Frontal cortex (tissue), 4 donors: ENCODE measurements at places on chromosomes 11 and 22.

GRCh38 chr11:6660712-6661111 lies 5.1 kb upstream of the DCHS1 start:
- DNase-seq, result no peak

- DNase-seq, result no peak
These were observed 7.5 kb downstream of the ELMOD1 start for GRCh38 chr11:107598225-107599139.

- no peak for DNase-seq
These were observed 5.1 kb upstream of the ENDOD1 start for GRCh38 chr11:95084509-95084908.

DNA sequence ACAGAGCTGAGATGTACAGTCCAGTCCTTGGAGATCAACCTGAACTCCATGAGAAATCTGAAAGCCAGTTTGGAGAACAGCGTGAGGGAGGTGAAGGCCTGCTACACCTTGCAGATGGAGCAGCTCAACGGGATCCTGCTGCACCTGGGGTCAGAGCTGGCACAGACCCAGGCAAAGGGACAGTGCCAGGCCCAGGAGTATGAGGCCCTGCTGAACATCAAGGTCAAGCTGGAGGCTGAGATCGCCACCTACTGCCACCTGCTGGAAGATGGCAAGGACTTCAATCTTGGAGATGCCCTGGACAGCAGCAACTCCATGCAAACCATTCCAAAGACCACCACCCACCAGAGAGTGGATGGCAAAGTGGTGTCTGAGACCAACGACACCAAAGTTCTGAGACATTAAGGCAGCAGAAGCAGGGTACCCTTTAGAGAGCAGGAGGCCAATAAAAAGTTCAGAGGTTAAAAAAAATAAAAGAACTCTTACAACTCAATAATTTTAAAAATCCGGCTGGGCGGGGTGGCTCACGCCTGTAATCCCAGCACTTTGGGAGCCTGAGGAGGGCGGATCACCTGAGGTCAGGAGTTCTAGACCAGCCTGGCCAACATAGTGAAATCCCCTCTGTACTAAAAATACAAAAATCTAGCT lies 69.9 kb upstream of the RTL6 start:
- DNase-seq, result no peak

GRCh38 chr11:123475469-123475868 lies 45.4 kb downstream of the GRAMD1B start:
- DNase-seq, result no peak

DNA sequence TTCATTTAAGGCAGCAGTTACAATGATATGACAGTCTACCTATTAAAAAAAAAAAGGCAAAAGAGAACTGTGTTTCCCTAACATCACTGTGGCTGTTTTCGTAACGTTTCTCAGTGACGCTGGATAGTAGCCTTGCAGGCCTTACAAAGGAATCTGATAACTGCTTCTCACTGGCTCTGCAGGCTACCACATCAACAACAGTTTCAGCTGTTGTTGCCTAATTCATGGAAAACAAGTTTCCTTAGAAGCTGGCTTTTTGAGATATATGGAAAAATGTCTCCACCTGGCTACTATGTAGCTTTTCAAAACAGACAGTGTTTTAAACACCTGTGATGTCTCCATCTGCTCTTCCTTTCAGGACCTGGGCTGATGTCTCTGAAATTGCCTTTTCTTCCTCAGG lies 3.8 kb downstream of the OR51V1 start:
- DNase-seq, result no peak

DNA sequence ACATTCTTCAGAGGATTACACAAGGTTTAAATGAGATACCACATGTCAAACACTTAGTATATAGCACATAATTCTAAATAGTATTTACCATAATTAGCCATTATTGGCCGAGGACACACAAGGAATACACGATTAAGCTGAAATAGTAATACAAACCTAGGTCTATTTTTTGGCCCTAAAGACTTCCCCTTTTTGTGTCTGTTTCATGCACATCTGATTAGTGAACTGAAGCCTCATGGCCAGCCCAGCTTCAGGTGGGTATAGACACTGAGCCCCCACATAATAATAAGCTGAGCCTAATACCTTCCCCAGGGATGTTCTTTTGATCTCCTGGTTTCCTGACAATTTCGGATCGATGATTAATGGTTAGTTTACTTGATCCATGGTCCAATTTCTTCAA lies 2.1 kb downstream of the GLYATL1B start:
- DNase-seq, result no peak

GRCh38 chr22:22952531-22953280 lies 65.1 kb downstream of the IGLL5 start:
- DNase-seq, result no peak

GRCh38 chr11:18229501-18229900 lies 7.1 kb downstream of the SAA4 start:
- no peak for DNase-seq

DNA sequence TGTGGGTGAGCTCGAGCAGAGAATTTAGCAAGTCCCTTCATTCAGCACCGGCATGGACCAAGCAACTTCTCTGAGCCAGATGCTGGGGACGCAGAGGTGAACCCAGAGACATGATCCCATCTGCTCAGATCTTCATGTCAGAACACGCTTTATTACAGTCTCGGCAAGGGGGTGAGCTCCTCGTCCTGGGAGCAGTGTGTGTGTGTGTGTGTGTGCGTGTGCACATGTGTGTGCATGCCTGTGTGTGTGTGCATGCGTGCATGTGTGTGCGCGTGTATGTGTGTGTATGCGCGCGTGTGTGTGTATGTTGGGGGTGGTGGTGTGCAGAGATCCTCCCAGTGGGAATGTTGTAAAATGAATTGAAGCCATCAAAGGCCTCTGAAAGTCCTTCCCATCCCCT lies 9.8 kb downstream of the MIAT start:
- DNase-seq, result no peak

GRCh38 chr22:40932396-40932795 lies 18.8 kb upstream of the RBX1 start:
- no peak for DNase-seq

DNA sequence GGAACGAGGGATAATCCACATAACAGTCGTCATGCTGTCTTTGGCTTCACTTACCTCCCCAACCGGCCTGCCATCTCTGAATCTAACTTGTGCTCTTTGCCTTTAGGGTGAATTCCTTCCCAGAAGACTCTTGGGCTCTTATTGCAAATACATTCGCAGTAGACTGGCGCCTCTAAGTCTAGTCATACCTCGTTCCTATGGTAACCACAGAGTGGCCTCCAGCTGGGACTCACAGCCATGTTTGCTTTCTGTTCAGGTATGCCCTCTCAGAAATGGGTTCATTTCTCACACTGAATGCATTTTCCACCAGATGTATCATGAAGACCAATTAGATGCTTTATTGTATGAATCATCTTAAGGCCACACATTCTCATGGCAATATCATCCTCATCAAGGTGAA lies 112.7 kb downstream of the FAR1 start:
- no peak for DNase-seq

DNA sequence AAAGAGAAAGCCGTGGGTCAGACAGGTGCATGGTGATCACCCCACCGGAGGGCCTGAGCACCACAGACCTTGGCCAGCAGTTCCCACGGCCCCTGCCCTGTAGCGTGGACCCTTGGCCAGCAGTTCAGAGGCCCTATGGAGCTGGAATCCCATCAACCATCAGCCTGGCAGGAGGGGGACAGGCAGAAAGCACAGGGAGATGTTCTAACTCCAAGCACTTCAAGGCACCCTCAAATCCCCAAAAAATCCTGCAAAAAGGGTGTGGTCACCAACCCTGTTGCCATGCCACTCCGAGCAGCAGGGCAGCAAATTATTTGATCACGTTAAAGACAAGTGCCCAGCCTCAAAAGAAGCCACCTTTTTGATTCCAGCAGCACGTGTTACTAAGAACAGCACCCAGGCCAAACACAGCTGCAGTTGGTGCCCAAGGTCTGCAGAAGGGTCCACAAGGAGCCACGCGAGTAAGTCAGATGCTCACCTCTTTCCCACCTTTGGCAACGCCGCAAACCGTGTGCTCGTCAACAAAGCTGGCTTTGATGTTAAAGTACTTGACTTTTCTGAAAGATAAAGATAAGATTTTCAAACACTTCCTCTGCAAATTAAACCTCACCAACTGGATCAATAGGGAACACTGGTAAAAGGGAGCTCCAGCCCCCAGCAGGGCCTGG lies 26.2 kb upstream of the COMT start:
- DNase-seq, result no peak

DNA sequence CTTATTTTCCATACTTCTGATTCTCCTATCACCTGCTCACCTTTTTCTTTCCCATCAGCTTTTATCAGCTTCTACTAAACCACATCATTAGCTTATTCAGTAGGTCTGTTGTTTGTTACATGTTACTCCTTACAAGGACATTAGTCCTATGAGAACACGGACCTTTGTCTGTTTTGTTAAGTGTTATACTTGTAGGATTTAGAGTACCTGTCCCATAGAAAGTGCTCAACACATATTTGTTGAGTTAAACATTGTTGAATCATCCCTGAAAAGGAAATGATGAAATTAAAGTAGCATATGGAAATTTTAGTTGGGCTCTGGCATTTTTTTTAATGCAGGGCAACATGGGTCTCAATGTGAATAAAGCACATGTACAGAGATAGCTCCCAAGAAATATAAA lies 222.1 kb upstream of the CARD18 start:
- no peak for DNase-seq

- no peak for DNase-seq
These were observed 5.5 kb upstream of the FADS3 start for GRCh38 chr11:61896665-61897386.

DNA sequence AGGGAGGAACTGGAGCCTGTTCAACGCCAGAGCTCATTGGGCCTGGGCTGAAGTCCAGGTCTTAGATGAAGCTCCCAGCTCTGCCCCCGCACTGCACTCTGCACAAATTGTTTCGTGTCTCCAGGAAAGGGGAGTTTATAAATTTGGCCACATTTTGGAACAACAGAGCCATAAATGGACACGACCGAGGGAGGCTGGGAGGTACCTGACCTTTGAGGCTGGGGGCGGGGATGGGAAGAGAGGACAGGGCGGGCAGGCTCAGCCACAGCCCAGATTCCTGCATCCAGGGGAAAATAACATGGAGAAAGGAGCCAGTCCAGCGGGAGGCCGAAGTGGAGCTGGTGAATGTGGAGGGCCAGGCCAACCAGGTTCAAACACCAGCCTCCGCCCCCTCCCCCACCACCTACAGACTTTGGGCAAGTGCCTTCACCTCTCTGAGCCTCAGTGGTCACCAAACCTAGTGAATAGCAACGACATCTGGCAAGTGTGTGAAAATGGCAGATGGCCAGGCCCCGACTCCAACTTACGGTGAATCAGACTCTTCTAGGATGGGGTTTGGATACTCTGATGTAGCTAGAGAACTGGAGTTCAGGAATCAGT lies 36.8 kb upstream of the SMTN start:
- DNase-seq, result peak; percentile 22

DNA sequence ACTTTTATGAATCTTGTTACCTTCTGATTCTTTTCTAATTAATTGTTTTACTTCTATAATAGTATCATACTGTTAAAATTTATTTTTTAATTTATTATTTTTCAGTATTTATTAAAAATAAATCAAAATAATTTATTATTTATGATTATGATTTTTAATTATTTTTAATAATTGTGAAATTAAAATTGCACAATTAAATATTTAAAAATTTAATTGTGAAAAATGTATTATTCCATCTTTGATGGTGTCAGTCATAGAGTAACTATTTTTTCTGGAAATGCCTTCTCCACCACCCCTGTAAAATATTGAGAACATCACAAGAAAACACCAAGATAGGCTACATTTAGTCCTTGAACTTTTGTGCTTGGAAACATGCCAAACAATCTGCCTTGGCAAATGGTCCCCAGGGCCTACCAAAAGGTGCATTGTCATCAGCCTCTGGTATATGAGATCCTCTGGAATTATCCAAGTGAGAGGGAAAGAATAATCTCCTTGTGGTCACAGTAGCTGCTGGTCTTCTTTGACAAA lies at the start of gene OR8H2:
Gene OR8H2 (plus strand): TSS at position 478 of the 528 bp plus-strand sequence. CDS start 1,356 bp downstream, outside the sequence.
- DNase-seq, result no peak

- DNase-seq, result no peak
These were observed 1079.4 kb downstream of the BRD1 start for GRCh38 chr22:48748113-48748859.

- no peak for DNase-seq
These were observed 539.3 kb downstream of the SOX6 start for GRCh38 chr11:15817001-15817400.

- DNase-seq, result no peak
These were observed 263.8 kb upstream of the LUZP2 start for GRCh38 chr11:24233041-24233440.

- no peak for DNase-seq
These were observed 117.5 kb upstream of the TOP3B start for GRCh38 chr22:22099833-22100812.

- peak; percentile 91 for DNase-seq
These were observed 20.2 kb downstream of the FADS3 start for GRCh38 chr11:61871158-61871597.

- no peak for DNase-seq
These were observed 75.4 kb downstream of the AASDHPPT start for GRCh38 chr11:106152824-106153223.

DNA sequence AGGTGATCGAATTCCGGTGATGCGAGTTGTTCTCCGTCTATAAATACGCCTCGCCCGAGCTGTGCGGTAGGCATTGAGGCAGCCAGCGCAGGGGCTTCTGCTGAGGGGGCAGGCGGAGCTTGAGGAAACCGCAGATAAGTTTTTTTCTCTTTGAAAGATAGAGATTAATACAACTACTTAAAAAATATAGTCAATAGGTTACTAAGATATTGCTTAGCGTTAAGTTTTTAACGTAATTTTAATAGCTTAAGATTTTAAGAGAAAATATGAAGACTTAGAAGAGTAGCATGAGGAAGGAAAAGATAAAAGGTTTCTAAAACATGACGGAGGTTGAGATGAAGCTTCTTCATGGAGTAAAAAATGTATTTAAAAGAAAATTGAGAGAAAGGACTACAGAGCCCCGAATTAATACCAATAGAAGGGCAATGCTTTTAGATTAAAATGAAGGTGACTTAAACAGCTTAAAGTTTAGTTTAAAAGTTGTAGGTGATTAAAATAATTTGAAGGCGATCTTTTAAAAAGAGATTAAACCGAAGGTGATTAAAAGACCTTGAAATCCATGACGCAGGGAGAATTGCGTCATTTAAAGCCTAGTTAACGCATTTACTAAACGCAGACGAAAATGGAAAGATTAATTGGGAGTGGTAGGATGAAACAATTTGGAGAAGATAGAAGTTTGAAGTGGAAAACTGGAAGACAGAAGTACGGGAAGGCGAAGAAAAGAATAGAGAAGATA lies at the start of gene MALAT1:
Gene MALAT1 (plus strand): TSS at position 69 of the 736 bp plus-strand sequence.
- DNase-seq, result peak; percentile 75

GRCh38 chr22:50482107-50483074 lies 1.0 kb downstream of the ADM2 start:
- no peak for DNase-seq

DNA sequence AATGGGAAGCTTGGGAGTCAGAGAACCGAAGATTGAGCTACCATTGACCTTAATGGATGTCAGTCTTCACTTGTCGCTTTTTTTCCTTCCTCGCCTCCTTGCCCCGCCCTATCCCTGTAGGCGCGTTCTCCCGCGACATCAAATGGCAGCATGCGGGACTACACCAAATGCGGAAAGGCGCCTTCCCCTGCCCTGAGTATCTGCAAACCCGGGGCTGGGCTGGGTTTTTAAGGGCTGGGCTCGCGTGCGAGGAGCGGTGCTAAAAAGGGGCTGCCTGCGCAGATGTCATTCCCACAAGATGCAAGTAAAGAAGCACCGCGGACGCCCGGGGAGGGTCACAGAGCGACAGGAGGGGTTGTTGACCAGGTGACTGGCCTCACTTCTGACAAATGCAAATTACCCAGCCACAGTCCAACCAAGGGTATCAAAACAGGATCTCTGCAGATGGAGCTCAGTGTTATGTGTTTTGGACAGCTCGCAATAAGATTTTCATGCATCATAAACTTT lies 4.7 kb upstream of the FAM111B start:
- peak; percentile 40 for DNase-seq
